ENCODE measurements at places on chromosomes 13 and 19. TPM values are rescaled to one million over a fixed set of nuclear protein-coding genes. Genes with fewer than 3 reads are reported as not detected.

Gene NAPSA
- total RNA-seq: 6.8 TPM

Gene RNF225
- not detected for total RNA-seq

Gene KRTDAP
- not detected for total RNA-seq

Gene ZNF146
- 87.3 TPM for total RNA-seq

Gene CEACAM16
- not detected for total RNA-seq

Gene TMIGD2
- total RNA-seq: 0.70 TPM

Gene ZNF208
- 33.8 TPM for total RNA-seq

Gene NLRP9
- not detected for total RNA-seq

Gene SARS2
- 33.7 TPM for total RNA-seq

Gene DNAAF3
- total RNA-seq: 5.2 TPM

Gene LRRC4B
- total RNA-seq: 35.3 TPM

Gene NPAS1
- 2.4 TPM for total RNA-seq

Gene MISP3
- total RNA-seq: 6.6 TPM

Gene SPACA4
- not detected for total RNA-seq

Gene TMEM221
- total RNA-seq: 1.5 TPM

Gene OR4F17
- not detected for total RNA-seq

Gene SIGLEC5
- 0.88 TPM for total RNA-seq

Gene SPIB
- total RNA-seq: 1.5 TPM

Gene ZSCAN5B
- total RNA-seq: not detected

Gene MIR17HG
- total RNA-seq: 7.2 TPM

Gene CGB3
- total RNA-seq: not detected

Gene LILRA1
- total RNA-seq: 1.1 TPM

Gene MEDAG
- total RNA-seq: 3.3 TPM

Gene LILRA5
- 6.1 TPM for total RNA-seq

Gene CFAP97D2
- not detected for total RNA-seq

Gene HNRNPL
- 311 TPM for total RNA-seq

Gene DNAJC3
- total RNA-seq: 40.9 TPM

Gene LRRC63
- 0.12 TPM for total RNA-seq

Gene RYR1
- total RNA-seq: 107 TPM

Gene PRSS57
- 3.1 TPM for total RNA-seq
